ENCODE measurements at places on chromosomes 12 and 14.

GRCh38 chr14:70832561-70833305 lies 23.4 kb upstream of the MAP3K9 start:
- DNase-seq, result no peak

DNA sequence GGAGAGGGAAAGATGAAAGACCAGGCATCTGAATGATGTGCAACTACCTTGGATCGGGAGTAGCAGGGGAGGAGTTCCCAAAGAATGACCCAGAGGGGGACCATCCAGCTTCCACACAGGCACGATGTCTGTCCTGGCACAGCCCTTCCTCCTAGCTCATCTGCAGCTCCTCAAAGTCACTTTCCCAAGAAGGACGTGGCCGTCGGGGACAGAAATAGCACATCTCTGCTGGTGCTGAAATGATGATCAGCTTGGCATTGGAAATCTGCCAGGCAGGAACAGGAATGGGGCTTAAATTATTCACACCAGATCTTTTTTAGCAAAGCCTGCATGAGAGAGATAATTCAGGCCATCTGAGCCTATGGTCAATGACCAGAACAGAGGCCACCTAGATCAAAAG lies 41.7 kb downstream of the TSPAN11 start:
- no peak for DNase-seq

- no peak for DNase-seq
Observed at GRCh38 chr14:92215579-92215978, 93.8 kb downstream of the CPSF2 start.

DNA sequence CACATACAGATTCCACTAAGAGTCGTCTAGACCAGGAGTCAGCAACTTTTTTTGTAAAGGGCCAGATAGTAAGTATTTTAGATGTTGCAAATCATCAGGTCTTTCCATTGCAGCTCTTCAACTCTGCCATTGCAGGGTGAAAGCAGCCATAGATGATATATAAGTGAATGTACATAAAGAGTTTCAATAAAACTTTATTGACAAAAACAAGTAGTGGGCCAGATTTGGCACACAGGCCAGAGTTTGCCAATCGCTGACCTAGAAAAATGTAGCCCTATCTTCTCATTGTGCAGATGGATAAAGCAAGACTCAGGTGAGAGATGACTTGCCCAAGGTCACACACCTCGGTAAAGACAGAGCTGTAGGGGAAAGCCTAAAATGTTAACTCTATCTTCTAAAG lies 474.7 kb downstream of the MED13L start:
- no peak for DNase-seq

GRCh38 chr14:102234331-102235264 lies 70.4 kb downstream of the MOK start:
- no peak for DNase-seq
